ENCODE measurements at places on chromosomes 11 and 22.

DNA sequence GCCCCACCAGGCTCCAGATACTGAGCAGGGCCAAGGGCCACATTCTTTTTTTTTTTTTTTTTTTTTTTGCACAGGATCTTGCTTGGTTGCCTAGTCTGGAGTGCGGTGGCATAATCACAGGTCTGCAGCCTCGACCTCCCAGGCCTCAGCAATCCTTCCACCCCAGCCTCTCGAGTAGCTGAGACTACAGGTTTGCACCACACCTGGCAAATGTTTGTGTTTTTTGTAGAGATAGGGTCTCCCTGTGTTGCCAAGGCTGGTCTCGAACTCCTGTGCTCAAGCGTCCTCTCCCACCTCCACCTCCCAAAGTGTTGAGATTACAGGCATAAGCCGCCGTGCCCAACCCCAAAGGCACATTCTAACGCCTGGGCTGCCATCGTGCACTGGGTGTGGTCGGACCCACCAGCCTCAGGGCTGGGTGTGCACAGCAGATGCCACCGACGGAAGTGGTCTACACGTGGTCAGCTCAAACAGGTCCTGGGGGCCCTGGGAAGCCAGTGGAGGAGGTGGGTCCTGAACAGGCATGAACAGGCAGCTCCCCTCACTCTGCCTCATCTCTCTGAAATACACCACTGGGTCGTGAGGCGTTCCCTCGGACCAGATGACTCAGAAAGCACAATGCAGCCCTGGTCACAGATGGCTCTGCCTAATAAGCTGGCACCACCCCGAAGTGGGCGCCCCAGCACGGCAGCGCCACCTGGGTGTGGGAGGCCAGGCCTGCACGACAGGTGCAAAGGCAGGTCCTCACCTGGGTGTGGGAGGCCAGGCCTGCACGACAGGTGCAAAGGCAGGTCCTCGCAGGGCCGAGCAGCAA, 5.1 kb upstream of the B4GALNT4 start:
- no peak for DNase-seq

DNA sequence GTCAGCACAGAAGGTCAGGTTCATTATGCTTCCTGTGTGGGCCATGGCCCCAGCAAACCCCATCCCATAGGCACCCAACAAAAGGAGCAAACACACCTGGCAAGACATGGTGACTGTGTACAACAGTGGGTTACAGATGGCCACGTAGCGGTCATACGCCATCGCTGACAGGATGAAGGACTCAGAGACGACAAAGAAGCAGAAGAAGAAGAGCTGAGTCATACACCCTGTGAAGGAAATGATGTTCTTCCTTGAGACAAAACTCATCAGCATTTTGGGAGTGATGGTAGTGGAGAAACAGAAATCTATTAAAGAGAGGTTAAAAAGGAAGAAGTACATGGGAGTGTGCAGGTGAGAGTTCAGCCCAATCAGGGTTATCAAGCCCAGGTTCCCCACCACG, 309 bp downstream of the OR8B12 start:
- no peak for DNase-seq

DNA sequence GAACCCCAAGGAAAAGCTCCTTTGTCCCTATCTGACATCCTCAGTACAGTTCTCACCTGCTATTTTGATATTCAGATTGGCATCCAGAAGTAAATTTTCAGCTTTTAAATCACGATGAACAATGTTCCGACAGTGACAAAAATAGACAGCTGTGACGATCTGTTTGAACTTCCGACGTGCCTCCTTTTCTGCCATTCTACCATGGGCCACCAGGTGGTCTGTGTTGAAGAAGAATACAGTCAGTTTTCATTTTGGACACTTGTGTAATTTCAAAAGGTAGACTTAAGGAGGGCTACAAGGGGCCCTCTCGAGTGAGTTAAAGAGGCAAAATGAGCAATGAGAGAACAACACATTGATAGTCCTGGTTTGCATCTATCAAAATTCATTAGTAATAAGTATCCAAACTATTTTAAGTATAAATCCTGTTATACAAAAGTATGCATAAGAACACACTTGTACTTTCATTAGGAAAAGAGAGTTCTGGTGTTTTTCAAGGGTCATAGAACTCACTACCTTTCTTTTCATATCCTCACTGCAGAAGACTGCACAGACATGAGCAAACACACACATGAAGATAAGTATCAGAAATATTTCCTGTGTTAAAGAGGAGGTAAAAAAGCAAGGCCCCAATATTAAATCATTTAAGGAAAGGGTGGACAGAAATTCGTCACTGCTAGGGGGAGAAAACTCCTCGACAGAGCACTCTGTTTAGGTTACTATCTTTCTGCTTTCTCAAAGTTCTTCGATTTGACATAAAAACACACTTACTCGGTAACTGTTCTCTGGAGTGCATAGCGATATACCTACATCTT, 89.9 kb upstream of the APOA1 start:
- DNase-seq: no peak

DNA sequence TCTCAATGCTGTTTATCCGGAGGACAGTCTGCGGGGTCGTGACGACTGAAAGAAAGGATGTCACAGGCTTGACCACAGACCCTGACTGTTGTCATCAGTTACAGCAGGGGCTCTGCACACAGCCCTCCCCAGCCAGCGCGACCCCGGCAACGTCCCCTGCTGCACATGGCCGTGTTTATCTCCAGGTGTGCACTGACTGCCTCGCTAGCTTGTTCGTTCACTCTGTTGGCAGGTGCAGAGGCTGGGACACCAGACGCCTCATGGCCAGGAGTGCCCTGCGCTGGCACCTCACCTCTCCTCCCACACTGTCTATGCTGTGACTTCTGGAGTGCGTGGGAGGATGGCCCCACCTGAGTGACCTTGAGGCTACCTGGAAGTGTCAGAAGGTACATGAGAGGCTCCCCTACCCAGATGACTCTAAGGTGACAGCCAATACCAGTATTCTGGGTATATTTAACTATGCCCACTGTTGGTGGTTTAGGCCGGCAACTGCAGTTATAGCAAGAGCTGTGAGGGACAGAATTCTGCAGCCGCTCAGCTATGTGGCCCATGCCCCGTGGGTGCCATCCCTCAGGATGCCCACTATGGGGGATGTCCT, 12.2 kb downstream of the MRPL21 start:
- no peak for DNase-seq

GRCh38 chr11:78784321-78785061, 209.8 kb upstream of the NARS2 start:
- no peak for DNase-seq

DNA sequence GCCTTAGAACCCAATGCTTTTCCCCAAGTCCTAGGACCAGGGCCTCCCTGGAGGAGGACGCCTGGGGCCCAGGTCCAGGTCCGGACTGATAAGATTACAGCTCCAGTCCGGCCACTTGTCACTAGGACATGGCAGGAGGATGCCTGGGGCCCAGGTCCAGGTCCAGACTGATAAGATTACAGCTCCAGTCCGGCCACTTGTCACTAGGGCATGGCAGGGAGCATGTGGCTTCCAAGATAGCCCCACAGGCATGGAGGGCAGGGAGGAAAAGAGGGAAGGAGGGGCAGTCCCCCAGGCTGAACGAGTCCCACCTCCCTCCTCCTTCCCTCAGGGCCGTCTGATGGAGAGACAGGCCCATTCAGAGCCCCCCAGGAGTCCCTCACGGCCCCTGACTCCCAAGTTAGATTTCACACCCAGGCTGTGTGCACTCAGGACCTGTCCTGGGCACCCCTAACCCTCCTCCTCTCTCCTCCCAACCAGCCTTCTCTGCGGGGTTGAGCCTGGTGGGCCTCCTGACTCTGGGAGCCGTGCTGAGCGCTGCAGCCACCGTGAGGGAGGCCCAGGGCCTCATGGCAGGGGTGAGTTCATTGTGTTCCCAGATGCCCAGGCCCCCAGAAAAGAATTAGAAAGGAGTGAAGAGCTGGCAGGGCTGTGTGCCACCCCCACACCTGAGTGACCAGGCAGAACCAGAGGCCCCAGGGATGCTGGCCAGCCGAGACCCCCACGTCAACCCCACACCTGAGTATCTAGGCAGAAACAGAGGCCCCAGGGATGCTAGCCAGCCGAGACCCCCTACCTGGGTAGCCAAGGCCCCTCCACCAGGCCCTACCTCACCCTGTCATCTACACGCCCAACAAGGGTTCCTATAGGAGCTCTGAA, 2.1 kb downstream of the TSPAN32 start:
- no peak for DNase-seq

- DNase-seq: no peak
Measured at GRCh38 chr11:71094296-71095077, 157.9 kb downstream of the SHANK2 start.

- DNase-seq: no peak
Measured at GRCh38 chr11:110835106-110835505, 122.9 kb upstream of the ARHGAP20 start.

- DNase-seq: no peak
Measured at GRCh38 chr22:46764140-46764680, 1.8 kb downstream of the TBC1D22A start.

GRCh38 chr11:100561323-100561722, 125.8 kb upstream of the ARHGAP42 start:
- DNase-seq: no peak

- no peak for DNase-seq
Measured at GRCh38 chr22:25923914-25924313, 181.9 kb downstream of the MYO18B start.

DNA sequence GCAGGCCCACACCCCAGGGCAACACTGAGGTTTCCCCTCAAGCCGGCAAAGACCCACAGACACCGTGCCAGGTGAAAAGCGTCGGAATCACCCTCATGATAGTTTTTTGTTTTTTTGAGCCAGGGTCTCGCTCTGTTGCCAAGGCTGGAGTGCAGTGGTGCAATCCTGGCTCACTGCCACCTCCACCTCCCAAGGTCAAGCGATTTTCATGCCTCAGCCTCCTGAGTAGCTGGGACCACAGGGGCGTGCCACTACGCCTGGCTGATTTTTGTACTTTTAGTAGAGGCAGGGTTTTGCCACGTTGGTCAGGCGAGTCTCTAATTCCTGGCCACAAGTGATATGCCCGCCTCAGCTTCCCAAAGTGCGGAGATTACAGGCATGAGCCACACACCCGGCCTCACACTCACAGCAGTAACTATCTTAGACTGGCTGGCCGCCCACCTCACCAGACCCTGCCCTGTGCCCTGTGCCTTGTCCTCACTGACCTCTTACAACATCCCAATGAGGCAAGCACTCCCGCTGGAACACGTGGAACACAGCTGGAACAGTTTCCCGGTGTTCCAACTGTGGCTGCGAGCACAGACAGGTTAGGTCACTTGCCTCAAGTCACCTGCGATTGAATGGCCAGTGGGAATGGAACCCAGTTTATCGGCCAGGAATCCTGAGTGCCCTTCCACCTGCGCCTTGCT, 21.1 kb downstream of the LRRC10B start:
- no peak for DNase-seq

DNA sequence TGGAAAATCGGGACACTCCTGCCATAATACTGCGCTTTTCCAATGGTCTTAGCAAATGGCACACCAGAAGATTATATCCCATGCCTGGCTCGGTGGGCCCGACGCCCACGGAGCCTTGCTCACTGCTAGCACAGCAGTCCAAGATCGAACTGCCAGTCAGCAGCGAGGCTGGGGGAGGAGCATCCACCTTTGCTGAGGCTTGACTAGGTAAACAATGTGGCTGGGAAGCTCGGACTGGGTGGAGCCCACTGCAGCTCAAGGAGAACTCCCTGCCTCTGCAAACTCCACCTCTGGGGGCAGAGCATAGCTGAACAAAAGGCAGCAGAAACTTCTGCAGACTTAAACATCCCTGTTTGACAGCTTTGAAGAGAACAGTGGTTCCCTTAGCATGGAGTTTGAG, 15.6 kb downstream of the PTH start:
- DNase-seq: no peak

DNA sequence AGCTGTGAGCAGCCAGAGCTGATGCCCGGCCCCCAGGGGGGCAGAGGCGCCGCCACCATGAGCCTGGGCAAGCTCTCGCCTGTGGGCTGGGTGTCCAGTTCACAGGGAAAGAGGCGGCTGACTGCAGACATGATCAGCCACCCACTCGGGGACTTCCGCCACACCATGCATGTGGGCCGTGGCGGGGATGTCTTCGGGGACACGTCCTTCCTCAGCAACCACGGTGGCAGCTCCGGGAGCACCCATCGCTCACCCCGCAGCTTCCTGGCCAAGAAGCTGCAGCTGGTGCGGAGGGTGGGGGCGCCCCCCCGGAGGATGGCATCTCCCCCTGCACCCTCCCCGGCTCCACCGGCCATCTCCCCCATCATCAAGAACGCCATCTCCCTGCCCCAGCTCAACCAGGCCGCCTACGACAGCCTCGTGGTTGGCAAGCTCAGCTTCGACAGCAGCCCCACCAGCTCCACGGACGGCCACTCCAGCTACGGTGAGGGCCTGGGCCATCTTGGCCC, 6.1 kb downstream of the CDC42EP1 start:
- no peak for DNase-seq

DNA sequence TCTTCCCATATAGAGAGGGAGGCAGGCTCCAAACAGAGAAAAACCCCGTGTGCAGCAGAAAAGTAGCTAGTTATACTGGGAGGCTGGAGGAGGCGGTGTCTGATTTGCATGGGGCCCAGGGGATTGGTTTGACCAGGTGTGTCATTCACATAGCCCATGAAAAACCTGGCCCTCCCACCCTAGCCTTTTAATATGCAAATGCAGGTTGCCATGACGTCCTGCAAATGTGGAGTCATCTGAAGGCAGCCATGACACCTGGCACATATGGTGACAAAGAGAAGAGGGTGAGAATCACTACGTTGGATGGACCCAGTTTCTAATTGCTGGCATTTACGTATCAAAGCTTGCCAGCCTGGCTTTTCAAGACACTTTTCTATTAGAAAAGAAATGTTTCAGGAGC, 57.8 kb downstream of the FAM181B start:
- DNase-seq: no peak

- no peak for DNase-seq
Measured at GRCh38 chr11:120667281-120667680, 155.7 kb downstream of the GRIK4 start.

DNA sequence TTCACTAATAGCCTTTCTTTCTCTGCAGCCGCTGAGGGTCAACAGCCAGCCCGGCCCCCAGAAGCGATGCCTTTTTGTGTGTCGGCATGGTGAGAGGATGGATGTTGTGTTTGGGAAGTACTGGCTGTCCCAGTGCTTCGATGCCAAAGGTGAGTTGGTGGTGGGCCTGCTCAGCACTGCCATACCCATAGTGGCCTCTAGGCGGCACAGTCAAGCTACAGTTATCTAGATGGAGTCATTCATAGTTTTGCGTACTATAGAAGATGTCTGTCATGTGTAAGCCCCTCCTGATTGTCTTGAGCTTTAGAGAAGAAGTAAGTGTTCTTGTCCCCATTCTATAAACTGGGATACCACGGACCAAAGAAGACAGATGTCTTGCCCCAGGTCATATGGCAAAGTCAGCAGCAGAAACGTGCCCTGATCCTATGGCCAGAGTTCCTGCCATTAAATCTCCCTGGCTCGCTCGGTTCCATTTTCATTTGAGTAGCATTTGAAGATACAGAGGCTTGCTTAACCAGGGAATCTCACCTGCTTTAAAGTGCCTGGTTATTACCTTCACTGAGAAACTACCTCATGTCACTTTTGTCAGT, 42.1 kb upstream of the CRTAM start:
- DNase-seq: no peak

- DNase-seq: no peak
Measured at GRCh38 chr11:6900327-6900999, 8.2 kb upstream of the OR2D2 start.

GRCh38 chr11:59865031-59865430, 1.3 kb downstream of the TCN1 start:
- no peak for DNase-seq
